ENCODE measurements at places on chromosomes 3 and 15.

- no peak for DNase-seq
These were observed 149.5 kb downstream of the ALDH1A2 start for GRCh38 chr15:57915827-57916531.

GRCh38 chr15:64305261-64305660, 50.7 kb downstream of the CSNK1G1 start:
- DNase-seq = no peak

GRCh38 chr3:195616681-195617080, 32.9 kb upstream of the APOD start:
- no peak for DNase-seq

DNA sequence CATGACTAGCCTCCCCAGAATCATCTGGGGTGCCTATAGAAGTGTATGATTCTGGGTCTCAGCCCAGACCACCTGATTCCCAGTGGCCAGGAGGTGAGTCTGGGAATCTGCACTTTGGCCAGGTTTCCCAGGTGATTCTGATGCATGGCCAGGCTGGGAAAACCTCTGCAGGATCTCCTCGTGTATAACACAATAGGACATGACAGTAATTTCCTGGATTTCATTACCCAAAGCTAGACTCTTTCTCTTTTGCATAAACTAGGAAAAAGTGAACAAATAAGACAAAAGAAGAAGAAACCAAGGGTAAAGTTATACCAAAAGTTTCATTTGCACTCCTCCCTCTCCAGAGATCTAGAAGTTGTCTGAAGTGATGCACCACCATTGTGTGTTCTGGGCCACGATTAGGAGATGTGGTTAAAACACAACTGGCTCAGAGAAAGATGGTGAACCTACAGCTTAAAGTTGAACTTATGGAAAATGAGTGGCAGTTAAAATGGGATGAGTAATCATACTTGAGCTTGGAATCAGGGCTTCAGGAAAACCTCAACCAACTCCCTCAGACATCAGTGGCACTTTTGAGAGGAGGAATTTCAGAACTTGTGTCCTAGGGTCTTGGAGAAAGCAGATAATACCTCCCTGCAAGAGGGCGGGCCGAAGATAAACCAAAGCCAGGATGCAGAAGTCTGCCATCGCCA, 109.2 kb upstream of the LRTM1 start:
- DNase-seq = no peak

- no peak for DNase-seq
These were observed 312.2 kb upstream of the SLCO3A1 start for GRCh38 chr15:91541286-91541685.

- DNase-seq = no peak
These were observed 12.2 kb upstream of the PSTPIP1 start for GRCh38 chr15:76982756-76983155.

DNA sequence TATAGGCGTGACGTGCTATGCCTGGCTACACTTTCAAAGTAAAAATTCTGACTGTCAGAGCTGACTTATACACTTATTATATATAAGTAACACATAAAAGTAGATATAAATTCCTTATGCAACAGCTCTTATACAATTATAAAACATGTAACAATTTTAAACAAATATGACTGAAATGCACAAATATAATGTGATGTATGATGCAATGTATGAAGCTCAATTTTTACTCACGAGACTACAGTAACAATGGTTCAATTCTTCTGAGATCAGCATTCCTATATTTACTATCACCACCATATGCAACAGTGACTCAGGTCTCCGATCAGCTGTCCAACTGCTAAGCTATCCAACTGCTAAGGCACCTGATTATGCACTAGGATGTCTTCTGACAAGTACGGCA, 8.2 kb downstream of the BNIP2 start:
- no peak for DNase-seq

DNA sequence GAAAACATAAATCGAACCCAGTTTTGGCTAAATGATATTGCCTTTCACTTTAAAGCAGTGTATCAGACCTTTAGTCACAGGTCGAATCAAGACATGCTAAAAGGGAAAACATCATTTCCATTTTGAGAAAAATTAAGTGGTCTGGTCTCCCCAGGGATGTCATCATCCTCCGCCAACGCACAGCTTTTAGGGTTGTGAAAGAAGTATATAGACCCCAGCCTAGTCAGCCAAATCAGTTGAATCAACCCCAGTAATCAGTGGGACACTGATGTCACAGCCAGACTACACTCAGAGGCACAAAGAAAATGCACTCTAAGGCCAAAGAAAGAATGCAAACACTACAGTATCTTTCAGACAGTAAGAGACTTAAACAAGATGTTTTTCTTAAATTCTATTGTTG, 187.4 kb downstream of the ZIC4 start:
- DNase-seq = no peak

GRCh38 chr3:40278791-40279190, 30.7 kb upstream of the EIF1B start:
- DNase-seq = no peak

DNA sequence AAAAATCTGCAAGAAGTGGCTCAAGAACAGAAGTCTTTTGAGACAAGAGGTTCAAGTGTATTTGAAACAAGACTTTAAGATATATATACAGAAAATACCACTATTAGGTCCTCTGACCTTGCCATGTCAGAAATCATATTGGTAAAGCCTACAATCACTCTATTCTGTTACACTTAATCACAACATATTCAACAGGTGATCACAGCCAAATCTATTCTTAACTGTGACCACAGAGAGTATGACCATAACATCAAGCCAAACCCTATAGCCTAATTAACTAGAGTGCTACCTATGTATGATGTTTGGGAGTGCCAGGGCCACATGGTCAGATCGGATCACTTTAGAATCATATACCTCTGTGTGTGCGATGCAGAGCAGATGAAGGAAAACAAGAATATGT, 2.2 kb downstream of the DNAJC19 start:
- DNase-seq = no peak

GRCh38 chr3:124664804-124665203, 65.4 kb upstream of the UMPS start:
- DNase-seq = no peak

DNA sequence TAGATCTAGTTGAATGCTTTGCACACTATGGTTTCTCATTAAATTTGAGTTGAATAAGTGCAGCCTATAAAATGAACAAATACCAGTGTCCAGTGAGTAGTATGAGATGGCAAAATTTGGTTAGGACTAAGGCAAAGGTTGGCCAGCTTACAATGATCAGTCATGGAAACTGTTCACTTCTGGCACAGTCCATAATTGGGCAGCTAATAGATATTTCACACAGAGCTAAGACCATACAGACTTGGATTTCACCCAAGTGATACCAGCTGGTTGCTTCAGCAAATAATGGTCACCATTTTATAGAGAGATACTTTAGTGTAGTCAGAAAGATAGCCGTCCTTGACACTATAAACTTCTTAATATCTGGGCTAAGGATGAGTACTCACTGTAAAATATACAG, 15.7 kb downstream of the GAP43 start:
- DNase-seq = no peak

DNA sequence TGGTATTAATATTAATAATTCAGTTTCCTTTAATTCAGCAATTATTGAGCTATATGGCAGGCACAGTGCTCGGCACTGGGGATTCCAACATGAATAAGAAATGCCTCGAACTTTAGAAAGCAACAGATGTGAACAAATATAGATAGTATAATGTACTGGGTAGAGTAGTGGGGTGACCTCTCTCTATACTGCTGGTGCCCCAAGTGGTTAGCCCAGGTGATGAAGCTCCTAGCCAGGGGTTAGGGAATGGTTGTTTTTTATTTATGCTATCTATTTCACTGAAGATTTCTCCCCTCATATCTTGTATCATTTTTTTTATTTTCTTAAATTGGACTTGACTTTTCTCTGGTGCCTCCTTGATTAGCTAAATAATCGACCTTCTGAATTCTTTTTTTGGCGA, 62.1 kb downstream of the BHLHE40 start:
- no peak for DNase-seq

GRCh38 chr3:32381922-32382321, 9.7 kb upstream of the CMTM7 start:
- DNase-seq = no peak

DNA sequence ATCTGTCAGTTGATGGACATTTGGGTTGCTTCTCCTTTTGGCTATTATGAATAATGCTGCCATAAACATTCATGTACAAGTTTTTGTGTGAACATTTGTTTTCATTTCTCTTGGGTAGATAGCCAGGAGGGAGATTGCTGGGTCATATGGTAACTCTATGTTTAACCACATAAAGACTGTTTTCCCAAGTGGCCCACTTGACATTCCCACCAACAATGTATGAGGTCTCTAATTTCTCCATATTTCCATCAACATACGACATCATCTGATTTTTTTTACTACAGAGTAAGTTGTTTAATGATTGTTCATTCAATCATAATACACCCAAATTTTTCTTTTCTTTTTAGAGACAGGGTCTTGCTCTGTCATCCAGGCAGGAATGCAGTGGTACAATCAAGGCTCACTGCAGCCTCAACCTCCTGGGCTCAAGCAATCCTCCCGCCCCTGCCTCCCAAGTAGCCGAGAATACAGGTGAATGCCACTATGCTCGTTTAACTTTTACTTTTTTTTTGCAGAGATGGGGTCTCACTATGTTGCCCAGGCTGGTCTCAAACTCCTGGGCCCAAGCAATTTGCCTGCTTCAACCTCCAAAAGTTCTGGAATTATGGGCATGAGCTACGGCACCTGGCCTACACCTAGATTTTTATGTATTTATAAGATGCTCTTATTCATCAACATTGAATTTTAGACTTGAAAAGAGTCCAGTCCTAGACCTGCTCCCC, 6.8 kb downstream of the IP6K1 start:
- DNase-seq = no peak

DNA sequence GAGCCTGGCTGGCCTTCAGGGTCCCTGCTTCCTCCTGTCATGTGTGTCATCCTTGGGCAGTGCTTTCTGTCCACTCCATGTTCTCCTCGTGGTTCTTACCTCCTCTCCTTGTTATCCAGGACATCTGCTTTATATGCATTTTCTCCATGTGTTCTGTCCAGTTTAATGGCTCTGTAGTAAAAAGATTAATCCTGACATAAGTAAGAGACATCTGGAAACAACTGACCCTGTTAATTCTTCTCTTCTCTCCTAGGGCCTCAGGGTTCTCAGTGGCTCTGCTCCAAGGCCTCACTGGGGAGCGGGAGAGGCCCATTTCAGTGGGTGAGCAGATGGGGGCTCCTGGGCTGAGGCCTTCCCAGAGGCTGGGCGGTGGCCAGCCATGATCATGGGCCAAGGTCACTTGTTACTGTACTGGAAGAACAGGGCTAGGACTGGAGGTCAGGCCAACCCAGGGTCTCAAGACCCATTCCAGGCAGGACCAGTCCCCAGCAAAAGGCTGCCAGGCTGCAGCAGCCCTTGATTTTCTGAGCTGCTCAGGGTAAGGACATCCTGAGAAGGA, 20.2 kb upstream of the CDCP1 start:
- no peak for DNase-seq

GRCh38 chr3:143226678-143227291, 107.2 kb downstream of the CHST2 start:
- no peak for DNase-seq

DNA sequence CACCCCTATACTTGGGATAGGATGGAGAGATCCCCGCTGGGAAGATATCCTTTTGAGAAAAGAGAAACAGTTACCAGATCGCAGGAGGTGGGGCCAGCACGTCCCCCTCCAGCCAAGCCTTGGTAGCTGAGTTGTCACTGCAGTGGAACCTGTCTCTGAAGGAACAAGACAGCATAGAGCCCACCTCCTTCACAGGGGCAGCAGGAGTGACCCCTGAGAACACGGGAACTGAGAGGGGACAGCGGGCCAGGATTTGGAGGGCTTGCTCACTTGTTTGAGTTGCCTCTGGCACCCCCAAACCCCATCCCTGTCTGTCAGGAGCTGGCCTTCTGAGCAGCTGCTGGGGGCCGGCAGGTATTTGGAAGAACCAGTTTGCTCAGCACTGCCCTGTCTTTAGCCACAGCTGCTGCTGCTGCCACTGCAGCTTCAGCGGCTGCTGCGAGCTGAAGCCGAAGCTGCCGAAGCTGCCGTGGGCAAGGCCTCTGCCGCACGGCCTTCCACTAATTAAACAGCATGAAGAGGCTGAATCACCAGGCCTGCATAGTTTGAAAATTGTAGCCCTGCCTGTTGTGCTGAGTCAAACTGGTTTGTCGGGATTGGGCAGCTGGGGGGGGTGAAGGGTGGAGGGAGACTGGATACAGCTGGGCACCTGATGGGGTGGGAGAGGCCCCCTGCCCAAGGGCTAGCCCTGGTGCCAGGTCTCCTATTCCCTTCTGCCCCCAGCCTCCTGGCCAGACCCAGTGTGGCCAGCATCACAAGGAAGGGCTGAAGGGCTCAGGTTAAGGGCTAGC, 4.0 kb downstream of the EPHB3 start:
- DNase-seq = no peak

- no peak for DNase-seq
These were observed 1.2 kb downstream of the CLSTN2 start for GRCh38 chr3:139935866-139936817.

DNA sequence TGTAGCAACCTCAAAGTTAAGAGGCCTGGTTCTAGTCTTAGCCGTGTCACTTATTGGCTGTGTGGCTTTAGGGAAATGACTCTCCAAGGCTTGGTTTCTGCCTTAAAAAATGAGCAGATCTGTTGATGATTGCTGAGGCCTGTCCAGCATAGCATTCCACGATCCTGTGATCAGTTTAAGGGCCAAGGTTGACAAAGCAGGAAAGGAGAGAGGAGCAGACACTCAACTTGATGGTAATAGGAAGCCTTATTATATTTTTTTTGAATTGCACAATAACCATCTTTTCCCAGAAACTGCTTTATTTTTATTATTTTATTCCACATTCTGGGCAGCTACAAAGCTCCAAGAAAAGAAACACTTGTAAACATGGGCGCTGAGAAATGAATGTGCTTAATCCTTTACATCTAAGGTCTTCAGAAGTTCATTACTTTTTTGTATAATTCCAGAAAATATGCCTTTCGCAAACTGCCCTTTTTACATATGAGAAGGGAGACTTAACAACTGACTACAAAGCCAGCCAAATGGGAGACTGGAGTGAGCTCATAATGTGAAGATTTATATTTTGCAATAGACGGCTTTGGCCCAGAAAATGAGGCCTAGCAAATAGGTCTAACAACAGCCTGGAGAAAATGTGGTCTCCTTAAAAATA, 241.0 kb downstream of the ATP8B4 start:
- DNase-seq = no peak

GRCh38 chr3:31755926-31756658, 223.4 kb downstream of the STT3B start:
- DNase-seq = no peak

DNA sequence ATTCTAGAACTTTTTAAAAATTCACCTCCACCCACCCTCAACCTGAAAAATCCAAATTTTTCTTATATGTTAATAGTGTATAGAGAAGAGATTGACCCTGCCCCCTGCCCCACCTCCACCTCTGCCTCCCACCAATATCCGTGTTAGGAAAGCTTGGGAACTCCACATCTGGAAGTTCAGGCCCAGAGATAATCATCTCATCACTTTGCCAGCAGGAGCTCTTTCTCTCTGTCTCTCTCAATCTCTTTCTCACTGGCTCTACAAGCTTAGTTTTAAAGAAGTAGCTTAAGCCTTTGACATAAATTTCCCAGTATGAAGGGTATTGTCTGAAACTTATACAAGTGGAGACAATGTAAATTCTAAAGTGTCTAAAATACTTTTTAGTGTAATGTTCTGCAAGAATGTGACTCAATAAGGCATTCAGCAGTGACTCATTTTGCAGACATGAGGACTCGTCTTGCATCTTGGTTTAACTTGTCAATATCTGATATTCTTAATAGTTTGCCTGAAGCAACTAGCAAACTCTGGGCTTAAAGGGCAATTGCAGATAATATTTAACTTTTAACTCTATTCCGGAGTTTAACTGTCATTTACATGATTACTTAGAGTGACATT, 299.8 kb upstream of the EPHA3 start:
- DNase-seq = no peak
